ENCODE measurements at places on chromosomes 7 and 10.

DNA sequence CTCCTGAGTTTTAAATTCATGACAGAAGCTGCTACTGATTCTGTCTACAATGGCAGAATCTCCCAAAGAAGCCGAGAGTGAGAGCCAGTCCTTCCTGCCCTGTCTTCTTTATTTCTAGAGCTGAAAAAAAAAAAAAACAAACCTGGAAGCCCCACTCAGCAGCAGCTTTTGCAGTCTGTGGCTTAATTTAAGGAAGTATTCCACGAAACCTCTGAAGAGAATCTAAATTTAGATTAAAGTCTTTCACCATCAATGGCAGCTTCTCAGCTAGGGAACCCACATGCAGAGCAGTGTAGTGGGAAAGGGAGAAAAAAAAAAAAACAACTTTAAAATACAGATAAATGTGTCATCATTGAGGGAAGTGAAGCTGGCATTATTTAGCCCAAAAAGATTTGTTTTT is 23.4 kb downstream of the SMURF1 start:
- no peak for DNase-seq

DNA sequence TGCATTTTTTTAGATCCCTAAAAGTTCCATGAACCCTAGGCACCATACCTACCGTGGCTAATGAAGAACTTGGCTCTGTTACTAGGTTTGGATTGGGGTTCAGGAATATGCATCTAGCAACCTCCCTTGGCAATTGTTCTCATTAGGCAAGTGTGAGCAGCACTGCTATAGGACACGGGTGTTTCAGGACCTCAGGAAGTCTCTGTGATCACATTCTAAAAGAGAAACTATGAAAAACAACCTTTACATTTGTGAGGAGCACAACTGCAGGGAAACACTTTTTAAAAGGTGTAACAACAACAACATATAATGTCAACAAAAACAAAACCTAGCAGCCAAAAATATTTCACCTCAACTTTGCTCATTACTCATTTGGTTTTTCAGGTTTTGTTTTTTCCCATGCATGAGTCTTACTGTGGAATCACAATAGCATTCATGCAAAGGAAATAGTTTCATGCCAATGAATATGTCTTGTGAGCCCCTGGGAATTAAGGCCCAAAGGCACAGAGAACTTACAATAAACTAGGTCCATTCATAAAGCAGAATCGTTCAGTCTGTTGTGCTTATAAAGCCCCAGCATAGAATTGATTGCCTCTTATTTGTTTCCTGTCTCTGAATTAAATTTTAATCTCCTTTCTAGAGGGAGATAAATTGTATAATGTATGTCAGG is 255.7 kb upstream of the DGKB start:
- DNase-seq, result no peak

DNA sequence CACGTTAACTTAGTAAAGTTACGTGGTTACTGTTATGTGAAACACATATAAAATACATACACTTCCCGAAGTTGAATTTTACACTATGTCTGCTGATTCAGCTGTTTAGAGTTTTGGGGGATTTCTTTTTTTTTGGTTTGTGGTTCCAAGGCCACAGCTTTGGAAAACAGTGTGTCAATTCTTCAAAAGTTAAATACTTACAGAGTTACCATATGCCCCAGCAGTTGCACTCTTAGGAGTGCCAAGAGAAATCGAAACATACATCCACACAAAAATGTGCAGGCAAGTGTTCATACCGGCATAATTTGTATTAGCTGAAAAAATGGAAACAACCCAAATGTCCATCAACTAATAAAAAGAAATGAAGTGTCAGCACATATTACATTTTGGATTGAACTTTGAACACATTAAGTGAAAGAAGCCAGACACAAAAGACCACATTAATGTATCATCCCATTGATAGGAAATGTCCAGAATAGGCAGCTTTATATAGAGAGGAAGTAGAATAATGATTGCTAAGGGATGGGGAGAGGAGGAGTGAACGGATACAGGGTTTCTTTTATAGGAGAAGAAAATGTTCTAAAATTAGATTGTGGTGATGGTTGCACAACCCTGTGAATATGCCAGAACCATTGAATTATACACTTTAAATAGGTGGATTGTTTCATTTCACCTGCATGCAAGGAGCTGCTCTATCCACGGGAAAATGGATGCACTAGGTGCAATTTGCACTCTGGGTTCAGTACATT is 17.6 kb downstream of the APBB1IP start:
- DNase-seq, result no peak

GRCh38 chr10:51642581-51642980 is 56.8 kb downstream of the CSTF2T start:
- no peak for DNase-seq

DNA sequence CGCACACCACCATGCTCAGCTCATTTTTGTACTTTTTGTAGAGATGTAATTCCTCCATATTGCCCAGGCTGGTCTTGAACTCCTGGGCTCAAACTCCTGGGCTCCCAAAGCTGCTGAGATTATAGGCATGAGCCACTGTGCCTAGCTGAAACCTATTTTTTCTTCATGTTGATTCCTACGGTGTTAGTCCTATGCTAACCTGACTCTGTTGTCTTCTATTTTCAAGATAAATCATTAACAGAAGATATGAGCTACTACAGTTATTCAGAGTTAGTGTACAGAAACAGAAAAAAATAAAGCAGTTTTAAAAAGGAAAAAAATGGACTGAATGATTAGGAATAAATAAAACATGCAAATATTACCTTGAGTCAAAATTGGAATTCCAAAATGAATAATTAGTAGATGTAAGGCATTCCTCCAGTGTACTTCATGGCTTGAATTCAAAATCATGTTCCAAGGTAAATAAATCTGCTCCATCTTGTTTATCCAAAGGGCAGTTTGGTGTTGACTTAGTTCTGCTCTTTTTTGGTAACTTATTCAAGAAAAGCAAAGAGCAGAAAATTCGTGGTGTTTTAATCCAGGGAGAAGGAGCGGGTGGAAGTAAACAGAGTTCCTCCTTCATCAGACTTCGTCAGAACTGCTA is 185.8 kb downstream of the CACNB2 start:
- DNase-seq, result no peak

DNA sequence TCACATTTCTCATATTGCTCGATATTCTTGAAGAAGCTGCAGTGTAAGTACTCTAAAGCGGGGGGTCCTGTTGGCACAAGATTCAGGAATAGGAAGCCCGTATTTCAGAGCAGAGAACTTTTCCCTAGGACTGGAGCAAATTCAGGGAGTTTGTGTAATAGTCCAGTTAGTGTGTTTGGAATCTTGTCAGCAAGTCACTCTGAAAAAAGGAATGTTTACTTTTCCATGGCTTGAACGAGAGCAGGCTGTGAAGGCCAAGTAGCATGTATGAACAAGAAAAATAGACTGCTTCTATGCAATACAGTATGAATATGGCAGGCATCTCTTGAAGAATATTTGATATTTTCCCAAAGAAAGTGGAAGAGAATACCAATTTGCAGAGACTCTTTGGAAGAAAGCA is 39.8 kb downstream of the CDC123 start:
- DNase-seq, result no peak

DNA sequence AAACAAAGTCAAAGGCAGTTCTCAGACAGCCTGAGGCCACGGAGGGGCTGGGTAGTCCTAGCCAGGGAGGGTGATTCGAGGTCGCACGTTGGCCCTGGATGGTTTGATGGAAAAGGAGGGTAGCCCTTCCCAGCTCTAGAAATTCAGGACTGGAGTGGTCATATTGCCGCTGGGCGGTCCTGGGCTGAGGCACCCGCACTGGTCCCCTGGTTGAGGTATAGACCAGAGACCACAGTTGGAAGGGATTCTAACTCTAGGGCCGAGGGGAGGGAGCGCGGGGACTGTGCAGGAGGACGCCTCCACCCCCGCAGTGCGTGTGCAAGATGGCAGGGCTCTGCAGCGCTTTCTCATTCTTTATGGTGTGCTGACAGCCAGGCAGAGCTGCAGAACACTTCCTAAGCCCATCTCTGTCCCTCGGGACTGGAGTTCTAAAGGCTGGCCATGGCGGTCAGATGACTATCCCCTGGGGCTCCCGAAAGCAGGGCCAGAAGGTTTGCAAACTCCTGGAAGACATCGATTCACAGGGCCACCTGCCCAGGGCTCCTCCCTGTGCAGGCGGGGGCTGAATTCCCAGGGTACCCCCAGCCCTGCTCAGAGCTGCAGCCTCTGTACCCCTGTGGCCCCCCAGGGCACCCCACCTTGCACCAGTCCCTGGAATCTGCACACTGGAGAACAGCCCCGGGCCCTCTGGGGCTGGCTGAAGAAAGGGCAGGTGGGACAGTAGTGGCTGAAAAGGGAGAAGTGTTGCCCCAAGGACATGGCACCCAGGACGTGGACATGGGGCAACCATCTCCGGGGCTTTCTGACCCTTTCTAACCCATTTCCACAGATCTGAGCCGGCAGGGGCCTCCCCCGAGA is 51.0 kb upstream of the ELN start:
- DNase-seq, result no peak

GRCh38 chr10:21314906-21315644 is 210.4 kb downstream of the SKIDA1 start:
- DNase-seq, result no peak

- DNase-seq, result no peak
Measured at GRCh38 chr7:52325237-52325636, 710.2 kb upstream of the POM121L12 start.

- no peak for DNase-seq
Measured at GRCh38 chr10:71343392-71343773, 24.3 kb downstream of the SLC29A3 start.

DNA sequence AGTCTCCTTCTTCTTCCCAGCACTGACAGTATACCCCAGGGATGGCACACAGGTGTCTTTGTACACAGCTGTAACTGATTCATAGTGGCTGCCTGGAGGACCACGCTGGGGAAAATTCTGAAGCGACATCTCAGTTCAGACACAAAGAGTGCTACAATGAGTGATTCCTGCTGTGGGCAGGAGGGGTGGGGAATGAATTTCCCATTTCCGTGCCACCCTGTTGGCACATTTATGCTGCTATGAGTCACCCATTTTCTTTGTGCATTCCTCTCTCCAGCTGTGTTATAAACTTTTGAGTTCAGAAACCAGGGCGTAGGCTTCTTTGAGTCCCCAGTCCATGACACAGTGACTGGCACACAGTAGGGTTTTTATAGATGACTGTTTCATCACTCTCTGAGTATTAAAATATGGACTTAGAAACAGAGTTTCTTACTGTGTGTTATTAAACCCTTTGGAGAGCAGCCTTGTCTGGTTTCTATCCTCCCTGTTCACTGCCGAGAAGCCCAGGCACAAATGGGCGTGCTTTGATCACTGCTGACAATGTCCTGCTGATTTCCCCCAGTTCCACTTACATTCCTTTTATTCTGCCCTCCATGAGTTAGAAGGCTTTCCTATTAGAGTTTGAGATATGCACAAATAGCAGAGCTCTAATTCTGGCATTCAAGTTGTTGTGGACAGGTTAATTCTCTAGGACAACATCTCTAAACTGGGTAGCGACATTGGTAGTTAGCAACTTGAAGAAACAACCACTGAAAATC is 24.0 kb upstream of the NPS start:
- DNase-seq, result no peak

DNA sequence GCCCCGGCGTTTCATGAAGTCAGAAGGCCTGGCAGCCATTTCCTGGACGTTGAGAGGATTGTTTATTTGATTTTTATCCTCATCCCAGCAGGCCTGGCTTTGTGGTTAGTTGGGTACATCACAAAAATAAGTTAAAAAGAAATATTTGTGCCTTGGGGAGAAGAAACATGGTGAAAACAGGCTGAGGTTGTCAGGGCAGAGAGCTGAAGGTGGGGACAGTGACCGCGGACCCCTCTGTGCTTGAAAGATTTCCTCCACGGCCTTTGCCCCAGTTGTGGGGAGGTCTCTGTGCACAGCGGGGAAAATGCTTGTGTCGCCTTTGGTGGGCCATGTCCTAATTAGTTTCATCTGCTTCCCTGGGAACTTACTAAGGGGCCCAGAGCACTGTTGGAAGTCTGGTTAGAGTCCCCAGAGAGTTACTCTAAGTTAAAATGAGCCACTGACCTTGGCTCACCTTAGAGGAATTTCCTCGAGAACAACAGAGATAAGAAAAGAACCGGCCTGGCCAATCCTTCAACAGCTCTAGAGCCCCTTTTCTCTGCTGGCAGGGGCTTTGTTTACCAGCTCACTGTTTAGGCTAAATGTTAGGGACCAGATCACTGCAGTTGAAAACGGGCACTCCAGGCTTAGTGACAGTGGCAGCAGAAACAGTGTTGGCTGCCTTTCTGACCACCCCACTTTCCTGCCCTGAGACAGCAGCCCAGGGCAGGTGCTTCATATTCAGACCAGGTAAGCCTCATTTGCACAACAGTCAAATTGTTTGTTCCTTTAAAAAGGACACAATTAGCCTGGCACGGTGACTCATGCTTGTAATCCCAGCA is 37.9 kb downstream of the CRCP start:
- DNase-seq, result no peak

GRCh38 chr10:45418849-45419675 is 45.0 kb downstream of the ALOX5 start:
- no peak for DNase-seq

DNA sequence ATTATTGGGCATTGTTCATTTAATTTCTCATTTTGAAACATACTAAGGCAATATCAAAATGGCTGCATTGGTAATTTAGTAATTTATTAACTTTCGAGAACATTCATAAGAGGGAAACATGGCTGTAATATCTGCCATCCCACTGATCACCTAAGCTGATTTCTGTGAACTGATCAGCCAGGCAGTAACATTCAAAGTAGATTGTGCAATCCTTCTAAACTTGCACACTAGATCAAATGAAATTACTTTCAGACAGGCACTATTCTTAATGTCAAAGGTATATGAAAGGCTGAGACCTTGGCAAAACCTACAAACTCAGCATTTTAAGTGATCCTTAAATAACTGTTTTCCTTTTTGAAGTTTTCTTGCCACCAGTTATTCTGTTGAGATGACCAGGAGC is 290.7 kb downstream of the CACNA2D1 start:
- DNase-seq, result no peak

GRCh38 chr7:45088821-45089340 is at the start of gene NACAD:
Gene NACAD (minus strand): TSS chr7:45088969. CDS start chr7:45088894, 75 bp downstream.
- no peak for DNase-seq

- DNase-seq, result no peak
Measured at GRCh38 chr10:81730891-81731290, 144.1 kb upstream of the NRG3 start.

DNA sequence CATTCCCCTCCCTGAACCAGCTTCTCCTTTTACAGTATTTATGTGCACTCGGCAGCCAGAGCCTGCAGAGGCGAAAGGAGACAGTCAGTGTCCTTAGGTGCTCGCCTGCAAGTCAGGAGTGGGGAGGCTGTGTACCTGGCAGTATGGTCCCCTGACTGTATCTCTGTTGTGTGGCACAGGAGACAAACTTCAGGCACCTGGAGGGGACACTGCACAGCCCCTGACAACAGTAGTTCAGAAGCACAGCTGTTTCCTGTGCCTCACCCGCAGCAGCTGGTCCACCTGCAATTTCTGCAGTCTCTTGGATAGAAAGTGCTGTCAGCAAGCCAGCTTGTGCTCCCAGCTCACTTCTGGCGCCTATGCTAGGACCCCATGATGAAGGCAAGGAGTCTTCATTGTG is 73.4 kb upstream of the LAMB4 start:
- DNase-seq, result no peak

DNA sequence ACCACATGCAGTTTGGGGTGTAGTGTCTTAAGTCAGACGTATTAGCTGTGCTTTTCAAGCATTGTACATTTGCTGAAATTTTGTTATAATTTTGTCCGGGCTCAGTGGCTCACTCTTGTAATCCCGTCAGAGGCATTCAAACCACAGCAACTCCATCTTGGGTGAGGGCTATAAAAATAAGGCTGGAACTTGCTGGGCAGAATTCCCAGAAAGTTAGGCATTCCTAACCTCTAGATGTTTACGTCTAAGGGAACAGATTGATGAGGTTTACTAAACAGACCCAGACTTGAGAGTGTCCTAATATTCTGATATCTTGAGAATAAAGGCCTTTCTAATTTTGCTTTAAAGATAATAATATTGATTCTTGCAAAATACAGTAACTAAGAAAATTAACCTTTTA is 957.8 kb downstream of the NXPH1 start:
- DNase-seq, result no peak
